ENCODE measurements at places on chromosomes 3 and 15. TPM values are rescaled to one million over a fixed set of nuclear protein-coding genes. Genes with fewer than 3 reads are reported as not detected.

The GOLGA6L4 gene
- 2.0 TPM for total RNA-seq

The SAMD7 gene
- total RNA-seq = not detected

The PLCH1 gene
- under 0.01 TPM for total RNA-seq

The DZIP1L gene
- total RNA-seq = 4.6 TPM

The PLA2G4D gene
- not detected for total RNA-seq

The POPDC2 gene
- 1.7 TPM for total RNA-seq

The ATP1B3 gene
- total RNA-seq = 199 TPM

The PLD1 gene
- total RNA-seq = 88.7 TPM
